ENCODE measurements at places on chromosomes 2 and 18.
A peak's percentile ranks its signal among the peaks of the same experiment; 100 is the strongest.

GRCh38 chr2:174957050-174957449 lies 48.1 kb downstream of the CHN1 start:
- no peak for DNase-seq

DNA sequence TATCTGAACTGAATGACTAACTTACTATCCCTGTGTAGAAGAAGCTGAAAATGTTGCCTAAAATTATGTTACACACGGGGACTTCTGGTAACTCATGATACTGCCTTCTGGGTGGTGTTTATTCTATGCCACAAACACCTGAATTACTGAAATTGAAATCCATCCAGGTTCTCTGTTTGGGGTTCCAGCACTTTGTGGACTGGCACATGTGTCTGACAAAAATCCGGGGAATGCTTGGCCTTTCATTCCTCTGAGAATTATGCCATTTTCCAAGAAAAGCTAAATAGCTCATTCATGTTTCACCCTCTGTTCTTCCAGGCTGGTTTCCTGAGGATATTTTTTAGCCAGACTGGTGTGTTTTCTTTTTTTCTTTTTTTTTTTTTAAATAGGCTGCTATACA lies 59.5 kb upstream of the POU3F3 start:
- DNase-seq, result no peak

DNA sequence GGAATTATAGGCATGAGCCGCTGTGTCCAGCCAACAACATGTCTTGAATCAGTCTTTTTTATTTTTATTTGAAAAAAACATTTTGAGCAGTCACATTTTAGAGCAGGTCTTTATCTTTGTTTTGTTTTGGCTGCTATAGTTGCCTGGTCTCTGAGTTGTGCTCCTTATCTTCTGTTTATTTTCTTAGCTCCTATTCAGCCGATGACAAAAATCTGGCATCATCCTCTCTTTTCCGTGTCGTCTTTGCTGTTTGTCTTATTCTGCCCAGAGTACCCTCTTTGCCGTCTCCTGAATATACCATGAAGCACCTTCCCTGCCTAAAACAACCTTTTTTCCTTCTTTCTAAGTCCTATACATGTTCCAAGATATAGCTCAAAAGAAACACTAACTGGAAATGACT lies 201.1 kb downstream of the THSD7B start:
- no peak for DNase-seq

- DNase-seq, result no peak
Measured at GRCh38 chr2:98769784-98770183, 38.9 kb upstream of the MGAT4A start.

DNA sequence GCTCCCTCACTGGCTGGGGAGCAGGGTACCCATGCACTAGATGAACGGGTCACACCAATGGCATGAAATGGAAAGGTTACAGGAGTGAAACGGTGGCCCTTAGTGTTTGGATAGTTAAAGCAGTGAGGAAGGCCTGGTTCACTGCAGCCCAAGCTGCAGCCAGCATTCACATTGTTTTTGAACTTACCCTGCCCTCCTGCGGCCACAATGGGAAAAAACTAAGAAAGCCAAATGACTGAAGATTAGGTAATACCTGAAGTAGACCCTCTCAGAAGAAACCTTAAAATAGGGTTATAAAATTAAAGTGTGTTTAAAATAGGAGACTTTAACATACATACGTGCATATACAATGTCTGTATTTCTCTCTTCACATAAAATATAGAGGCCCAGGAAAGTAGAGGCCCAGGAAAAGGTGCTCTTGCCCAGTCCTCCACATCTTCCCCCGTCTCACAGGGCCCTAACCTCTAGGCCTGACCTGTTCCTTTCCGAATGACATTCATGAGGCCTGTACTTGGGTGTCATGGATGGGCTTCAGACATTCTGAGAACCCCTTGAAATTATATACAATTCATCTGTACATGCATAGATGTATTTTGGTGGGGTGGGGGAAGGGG lies 33.3 kb downstream of the DOK1 start:
- DNase-seq, result peak; percentile 87

DNA sequence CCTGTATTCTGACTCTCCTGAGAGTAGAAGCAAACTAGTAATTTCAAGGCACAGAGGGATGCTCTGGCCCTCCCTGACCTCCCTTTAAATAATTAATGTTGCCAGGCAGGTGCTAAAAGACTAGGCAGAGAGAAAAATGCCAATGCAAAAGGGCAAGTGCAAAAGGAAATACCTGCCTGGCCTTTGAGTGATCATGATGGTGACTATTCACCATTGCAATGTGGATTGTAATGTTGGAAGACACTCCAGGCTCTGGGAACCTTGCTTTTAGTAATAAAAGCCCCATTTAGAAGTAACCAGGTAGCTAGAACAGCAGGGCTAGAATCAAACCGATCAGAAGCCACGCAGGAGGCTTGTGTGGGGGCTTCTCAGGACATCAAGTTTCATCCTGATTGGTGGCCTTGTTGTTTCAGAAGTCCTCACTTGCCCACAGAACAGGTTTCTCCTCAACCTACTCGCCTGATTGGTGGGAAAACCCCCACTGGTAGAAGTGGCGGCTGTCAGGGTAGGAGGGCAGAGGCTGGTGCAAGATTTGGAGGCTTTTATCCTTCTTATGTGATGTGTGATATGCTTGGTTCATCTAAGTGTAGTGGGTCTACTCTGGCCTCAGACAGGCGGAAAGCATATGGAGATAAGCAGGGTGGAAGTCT lies 16.0 kb upstream of the CHRNA1 start:
- DNase-seq, result no peak

- no peak for DNase-seq
Measured at GRCh38 chr2:190763901-190764514, 115.1 kb downstream of the NAB1 start.

- DNase-seq, result no peak
Measured at GRCh38 chr2:236667526-236667925, 97.9 kb downstream of the ACKR3 start.

DNA sequence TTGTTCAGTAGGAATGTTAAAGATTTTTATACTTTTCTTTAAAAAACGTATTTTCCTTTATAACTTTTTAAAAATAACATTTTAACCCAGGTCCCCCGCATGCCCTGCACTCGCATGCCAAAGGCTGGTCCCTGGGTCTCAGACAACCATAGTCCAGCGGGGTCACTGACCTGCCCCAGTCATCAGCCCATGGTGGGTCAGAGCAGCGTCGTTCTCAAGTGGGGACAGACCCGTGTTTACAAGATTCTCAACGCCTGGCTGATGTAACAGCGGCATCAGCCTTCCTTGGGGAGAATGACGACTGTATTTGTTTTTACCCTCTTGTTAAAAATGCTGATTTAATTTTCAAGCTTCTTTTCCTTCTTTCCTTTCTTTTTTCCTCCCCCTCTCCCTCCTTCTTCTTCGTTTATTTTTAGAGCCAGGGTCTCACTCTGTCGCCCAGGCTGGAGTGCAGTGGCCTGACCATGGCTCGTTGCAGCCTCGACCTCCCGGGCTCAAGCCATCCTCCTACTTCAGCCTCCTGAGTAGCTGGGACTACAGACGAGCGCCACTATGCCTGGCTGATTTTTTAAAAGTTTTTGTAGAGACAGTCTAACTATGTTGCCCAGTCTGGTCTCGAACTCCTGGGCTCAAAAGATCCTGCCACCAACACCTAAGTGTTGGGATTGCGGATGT lies 1.0 kb upstream of the EFHD1 start:
- DNase-seq, result no peak

DNA sequence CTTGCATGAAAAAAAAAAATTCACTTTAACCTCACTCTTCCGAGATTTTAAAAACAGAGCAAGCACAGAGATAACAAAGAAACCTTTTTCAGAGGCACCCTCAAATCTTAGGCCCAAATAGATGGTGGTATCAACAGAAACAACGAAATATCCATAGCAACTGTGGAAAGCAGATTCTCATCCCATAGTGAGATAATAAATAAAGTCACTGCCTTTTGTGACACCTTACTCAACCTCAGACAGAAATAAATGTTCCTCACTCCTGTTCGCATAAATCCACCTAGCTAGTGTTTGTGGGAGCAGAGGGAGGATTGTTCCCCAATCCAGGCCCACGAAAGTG lies 60.9 kb upstream of the RTN4 start:
- no peak for DNase-seq

GRCh38 chr2:203690441-203691047 lies 15.9 kb upstream of the CD28 start:
- DNase-seq, result no peak

DNA sequence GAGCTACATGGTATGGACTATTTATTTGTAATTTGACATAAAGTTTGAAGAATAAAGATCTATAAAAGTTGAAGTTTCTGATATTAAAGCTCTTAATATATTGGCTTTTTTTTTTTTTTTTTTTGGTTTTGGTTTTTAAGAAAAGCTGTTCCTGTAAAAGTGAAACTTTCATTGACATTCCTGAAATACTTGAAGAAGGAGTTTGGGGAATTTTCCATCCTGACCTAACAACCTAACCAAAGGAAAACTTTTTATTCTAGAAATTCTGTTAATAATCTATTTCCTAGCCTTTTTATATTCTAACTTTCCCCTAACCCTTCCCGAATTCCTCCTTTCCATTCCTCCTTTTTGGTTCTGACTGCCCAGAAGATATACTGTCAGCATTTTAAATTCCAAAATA lies 83.7 kb downstream of the ACSL3 start:
- no peak for DNase-seq

DNA sequence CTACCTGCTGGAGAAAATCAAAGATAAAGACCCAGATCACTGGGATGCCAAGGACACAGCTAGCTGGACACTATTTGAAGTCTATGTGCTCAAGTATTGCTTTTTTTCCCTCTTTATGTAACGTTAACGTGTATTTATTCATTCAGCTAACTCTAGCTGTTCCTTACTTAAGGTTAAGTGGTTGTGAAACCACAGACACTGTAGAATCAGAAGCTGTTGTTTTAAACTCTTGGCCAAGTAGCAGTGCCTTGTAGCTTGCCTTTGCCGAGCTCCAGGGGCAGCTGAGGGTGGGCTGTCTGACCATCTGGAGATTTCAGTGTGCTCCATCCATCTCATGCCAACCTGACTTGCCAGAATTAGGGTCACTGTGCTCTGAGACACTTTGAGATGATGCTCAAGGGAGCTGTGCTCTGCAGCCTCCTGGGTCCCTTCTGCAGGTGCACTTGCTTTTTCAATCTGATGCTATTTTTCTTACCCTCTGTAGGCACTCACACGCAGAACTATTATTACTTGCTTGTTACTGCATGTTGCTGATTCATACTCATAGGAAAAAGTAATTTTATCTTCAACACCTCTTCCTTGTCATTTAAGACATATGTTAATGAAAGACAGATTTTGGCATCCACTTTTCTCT lies 116.2 kb downstream of the METTL8 start:
- DNase-seq, result no peak

DNA sequence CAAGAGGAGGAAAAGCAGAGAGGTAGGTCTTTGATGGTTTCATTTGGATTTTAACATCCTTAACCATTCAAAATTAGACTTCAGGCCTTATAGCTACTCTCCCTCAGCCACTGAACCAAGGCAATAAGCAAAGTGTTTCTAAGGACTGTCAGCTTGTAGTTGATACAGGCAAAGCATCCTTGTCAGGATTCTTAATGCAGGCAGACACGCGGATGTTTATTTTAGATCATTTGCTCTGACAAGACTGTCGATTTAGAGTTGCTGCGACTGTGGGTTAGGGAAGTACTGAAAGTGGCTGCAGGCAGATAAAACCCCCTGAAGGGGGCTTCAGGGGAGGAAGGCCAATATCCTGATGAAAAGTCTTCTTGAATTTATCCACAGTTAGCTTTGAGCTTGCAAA lies 46.6 kb downstream of the CDH20 start:
- no peak for DNase-seq

GRCh38 chr2:40220177-40220925 lies 231.5 kb downstream of the SLC8A1 start:
- no peak for DNase-seq

DNA sequence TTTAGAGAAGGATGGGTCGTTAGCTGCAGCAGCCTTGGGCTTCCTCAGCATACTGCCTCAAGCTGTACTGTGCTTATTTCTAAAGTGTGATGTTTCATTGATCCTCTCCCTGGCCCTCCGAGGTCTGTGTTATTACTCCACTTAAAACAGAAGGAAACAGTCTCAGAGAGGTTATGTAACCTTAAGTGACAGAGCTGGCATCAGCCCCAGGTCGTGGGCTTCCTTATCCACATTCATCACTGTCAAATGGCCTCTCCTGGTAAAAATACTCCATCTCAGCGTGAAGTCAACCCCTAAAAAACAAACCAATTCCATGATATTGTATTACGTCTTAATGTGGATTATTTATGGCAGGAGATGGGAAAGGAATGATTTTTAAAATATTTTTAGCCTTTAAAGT lies 153.3 kb upstream of the NOSTRIN start:
- peak; percentile 58 for DNase-seq

DNA sequence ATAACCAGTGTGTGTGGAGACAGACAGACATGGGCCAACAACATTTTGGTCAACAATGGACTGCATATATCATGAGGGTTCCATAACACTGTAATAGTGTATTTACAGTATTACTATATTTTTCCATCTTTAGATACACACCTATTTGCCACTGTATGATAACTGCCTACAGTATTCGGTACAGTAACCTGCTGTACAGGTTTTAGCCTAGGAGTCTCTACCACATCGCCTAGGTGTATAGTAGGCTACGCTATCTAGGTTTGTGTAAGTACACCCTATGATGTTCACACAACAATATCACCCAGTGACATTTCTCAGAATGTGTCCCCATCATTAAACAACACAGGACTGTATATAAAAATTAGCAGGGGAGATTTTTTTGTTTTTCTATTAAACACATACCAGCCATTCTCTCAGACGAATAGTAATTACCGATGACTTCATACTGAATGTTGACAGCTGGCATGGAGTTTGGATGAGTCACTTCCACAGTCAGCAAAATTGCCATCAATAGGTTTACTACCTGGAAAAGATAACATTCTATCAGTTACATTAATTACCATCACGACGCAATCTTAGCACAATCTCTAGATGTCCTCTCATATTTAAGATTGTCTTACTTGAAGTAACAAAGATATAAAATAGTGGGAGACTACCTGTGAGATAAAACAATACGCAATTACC lies 10.8 kb downstream of the LAPTM4A start:
- no peak for DNase-seq

- DNase-seq, result no peak
Measured at GRCh38 chr2:33291278-33292013, 185.0 kb upstream of the RASGRP3 start.

- DNase-seq, result peak; percentile 5
Measured at GRCh38 chr2:147091448-147091847, 753.4 kb upstream of the ACVR2A start.

- DNase-seq, result no peak
Measured at GRCh38 chr2:71711133-71711855, 257.9 kb downstream of the DYSF start.

GRCh38 chr2:147824620-147825019 lies 20.2 kb upstream of the ACVR2A start:
- peak; percentile 52 for DNase-seq

DNA sequence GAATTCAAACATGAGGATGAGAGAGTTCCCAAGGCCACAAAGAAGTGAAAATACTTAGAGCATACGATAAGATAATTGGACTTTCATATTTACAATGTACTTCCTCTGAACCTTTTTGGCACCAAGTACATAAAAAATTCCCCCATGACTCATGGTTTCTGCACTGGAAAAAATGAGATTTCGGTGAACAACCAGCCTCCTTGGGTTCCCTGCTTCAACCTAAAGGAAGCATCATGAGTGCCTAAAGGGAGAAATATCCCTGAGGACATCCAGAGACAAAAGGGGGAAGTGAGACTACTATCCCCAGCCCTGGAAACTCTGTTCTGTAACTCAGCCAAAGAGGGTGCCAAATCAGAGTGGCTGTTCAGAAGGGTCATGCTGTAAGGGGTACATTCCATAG lies 562.7 kb upstream of the SLC39A10 start:
- DNase-seq, result no peak

Data from Kasumi-1 (cell line).